Vagina (tissue), 2 donors: ENCODE measurements at places on chromosomes 4 and X. TPM values are rescaled to one million over a fixed set of nuclear protein-coding genes. Genes with fewer than 3 reads are reported as not detected.

Gene CCKAR
- total RNA-seq, result 0.74 TPM

DNA sequence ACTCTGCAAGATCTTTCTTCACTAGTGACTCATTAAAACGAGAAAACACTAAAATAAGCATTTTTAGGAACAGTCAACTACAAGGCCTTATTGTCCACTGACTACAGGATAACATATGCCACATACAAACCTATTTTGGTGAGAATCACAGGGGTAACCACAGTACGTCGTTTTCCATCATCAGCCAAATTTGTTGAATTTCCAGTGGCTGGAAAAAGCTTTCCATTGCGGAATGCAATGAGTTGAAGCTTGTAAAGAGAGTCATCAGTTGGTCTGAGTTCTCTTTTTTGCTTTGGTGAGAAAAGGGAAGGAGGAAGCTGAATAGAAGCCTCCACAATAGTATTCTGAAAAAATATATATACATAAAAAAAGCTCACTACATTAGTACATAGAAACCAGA lies 102.4 kb downstream of the ADGRA3 start:
- DNase-seq, result no peak

Gene MANBA
- total RNA-seq, result 35.8 TPM

Gene GAGE13
- not detected for total RNA-seq

Gene SPANXN3
- total RNA-seq, result not detected

- DNase-seq, result no peak
Measured at GRCh38 chr4:7155590-7156071, 36.7 kb upstream of the SORCS2 start.

GRCh38 chr4:94251094-94251493 lies 43.4 kb downstream of the SMARCAD1 start:
- DNase-seq, result no peak

DNA sequence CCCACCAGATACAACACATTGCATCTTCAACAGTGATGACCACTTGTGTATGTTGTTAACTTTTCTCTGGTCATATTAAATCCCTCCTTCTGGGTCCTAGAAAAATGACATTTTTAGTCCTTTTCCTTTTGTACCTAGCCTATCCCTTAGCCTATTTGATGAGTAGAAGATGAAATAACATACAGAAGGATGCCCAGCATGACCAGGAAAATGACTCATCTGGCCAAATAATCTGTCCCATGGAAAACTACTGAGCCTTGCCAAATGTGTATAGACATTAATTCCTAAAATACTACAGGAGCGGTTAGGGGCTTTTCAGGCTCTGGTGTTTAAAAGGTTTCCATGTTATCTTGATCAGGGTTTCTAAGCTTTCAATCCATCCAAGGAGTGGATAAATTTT lies 129.0 kb upstream of the KCNIP4 start:
- no peak for DNase-seq

- no peak for DNase-seq
Measured at GRCh38 chrX:115190636-115191489, 1.7 kb downstream of the RBMXL3 start.

DNA sequence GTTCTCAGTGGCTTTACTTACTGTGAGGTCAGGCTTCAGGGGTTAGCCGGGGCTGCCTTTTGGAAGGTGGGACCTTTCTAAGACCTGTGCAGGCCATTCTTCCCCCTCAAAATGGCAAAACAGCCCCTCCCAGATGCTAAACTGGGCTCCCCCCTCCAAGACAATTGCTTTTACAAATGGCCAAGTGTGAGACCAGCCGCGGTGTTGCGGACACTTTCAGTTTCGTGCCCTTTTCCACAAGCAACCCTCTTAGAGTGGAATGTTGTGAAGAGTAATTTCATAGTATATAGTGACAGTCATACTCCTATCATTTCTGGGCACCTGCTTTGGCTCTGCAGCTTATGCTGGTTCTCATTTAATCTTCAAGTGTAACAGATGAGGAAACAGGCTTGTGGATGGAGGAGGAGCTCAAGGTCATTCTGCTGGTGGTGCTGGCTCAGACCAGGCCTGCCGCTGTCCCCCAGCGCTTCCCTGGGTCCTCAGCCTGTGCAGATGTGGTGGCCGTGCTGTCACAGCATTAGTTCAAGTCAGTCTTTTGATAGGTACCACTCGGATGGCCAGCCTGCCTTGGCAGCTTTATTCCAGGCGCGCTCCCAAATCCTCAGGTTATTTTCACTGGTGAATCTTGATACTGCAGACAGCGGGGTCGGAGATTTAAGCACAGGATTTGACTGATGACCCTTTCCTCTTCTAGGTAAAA lies 55.0 kb upstream of the TADA2B start:
- no peak for DNase-seq

DNA sequence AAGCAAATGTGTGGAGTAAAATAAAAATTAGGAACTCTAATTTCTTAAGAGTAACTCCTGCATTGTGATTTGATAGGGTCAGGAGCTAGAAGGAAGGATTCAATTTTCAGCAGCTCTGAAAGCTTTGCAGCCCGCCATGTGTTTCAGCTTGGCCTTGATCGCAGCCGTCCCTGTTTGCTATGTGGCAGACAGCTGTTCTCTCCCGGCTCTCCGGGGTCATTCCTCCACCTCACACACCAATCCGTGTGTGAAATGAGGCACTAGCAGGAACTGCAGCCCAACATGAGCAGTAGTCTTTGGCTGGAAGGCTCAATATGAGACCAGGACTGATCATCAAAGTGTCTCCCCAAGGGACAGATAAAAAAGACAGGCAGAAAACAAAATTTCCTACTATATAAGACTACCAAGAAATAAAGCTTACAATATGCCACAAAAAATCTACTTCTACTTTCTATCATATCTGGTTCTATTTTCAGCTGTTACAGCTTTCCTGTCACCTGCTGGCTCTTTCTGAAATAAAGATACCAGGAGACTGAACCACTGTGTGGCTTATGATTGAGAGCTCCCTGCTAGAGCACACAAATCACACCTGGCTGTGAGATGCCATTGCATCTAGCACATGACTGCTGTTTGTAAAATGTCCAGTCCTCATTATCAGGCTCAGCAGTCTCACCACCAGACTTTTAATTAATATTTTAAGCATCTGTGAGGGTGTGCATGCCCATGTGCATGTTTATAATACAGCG lies 44.1 kb upstream of the SEC24B start:
- no peak for DNase-seq

- DNase-seq, result no peak
Measured at GRCh38 chr4:152172146-152172545, 363.7 kb downstream of the FBXW7 start.

DNA sequence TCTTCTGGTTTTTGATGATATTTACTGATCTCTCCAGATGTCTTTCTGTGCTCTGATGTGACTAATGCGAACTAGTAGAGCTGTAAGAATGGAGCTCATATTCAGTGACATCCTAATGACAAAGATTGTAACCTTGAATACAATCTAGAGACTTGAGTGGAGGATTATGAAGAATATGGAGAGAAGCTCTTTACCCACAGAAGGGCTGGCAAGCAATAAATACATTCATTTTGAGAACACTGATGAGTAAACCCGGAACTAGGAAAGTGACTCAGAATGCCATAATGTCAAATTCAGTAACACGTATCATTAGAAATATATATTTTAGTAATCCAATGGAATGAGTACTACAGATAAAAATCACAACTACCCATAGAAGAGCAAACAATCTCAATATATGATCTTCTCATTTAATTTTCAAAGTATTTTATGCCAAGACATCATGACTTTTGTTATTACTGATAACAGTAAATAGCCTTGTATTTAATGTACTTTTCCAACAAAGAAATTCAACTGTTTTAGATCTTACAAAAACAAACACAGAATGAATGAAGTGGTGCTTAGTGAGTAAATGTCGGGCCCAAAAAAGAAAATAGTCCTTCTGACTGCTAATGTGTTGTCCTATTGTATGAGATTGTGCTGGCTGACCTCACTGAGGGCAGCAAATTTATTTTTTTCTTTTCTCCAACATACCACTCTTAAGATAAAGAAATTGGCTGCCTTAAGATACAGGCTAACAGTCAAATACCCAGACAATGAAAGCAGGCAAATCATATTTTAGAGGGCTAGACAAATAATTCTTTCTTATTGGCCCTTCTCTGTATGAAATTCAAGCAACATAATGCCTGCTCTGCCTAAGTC lies 49.2 kb upstream of the HDAC8 start:
- no peak for DNase-seq

GRCh38 chr4:94831607-94832006 lies 73.9 kb downstream of the BMPR1B start:
- DNase-seq, result no peak

DNA sequence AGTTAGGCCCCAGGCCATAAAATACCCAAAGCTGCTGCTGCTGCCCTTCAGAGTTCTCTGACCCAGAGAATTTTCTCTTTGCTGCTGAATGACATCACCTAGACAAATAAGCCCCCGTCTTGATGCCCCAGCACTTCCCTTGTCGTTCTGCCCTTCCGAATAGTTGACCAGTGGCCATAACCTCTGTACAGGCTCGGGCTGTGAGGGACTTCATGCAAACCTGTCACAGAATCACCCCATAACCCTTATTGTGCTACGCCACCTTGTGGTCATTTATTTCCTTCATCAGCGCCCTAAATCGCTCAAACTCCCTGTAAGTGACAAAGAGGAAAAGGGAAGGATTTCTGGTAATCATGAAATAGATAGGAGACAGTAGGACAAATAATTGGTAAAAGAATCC lies 18.8 kb downstream of the SPACA5 start:
- peak; percentile 52 for DNase-seq

Gene FATE1
- total RNA-seq, result not detected

Gene KCTD8
- total RNA-seq, result not detected

Gene CSAG1
- total RNA-seq, result not detected

GRCh38 chrX:13917507-13917906 lies 100.6 kb upstream of the GPM6B start:
- no peak for DNase-seq
